ENCODE measurements at places on chromosomes 11 and 22.

DNA sequence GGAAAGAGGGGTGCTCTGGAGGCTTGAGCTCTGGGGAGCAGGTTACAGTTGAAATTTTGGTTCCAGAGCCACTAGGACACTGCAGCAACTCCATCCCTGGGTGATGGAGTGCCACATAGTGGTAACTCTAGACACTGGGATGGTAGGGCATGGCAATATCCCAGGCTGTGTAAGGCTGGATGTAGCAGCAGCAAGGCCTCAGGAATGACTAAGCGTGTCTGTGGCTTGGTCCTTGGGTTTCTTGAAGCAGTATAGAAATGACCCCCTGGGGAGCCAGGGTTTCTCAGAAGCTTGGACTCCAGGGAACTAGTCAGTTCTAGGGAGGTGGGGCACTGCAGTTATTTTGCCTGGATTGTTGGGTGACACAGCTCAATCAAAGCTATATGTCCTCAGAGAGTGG lies 8.1 kb downstream of the MS4A4A start:
- DNase-seq = peak; percentile 72

- DNase-seq = peak; percentile 79
Measured at GRCh38 chr11:10139656-10140055, 154.4 kb downstream of the SBF2 start.

- no peak for DNase-seq
Measured at GRCh38 chr22:36756746-36757655, 18.9 kb downstream of the IFT27 start.

DNA sequence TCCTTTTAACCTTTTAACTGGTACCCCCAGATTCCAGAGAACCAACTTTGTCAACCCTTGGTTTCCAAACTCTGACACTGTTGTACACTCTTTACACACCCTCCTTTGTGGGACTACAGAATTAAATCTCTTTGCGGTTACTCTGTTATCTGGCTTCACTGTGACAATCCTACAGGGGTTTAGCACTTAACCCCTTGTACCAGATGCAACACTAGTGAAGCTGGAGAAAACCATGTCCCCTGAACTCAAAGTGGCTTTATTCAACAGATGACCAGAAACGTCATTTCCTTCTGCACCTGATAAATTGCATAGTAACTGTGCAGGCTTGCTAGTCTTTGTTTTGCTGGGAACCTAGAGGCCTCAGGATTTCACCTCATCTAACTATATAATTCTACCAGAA lies 5.6 kb upstream of the GAB2 start:
- DNase-seq = no peak

DNA sequence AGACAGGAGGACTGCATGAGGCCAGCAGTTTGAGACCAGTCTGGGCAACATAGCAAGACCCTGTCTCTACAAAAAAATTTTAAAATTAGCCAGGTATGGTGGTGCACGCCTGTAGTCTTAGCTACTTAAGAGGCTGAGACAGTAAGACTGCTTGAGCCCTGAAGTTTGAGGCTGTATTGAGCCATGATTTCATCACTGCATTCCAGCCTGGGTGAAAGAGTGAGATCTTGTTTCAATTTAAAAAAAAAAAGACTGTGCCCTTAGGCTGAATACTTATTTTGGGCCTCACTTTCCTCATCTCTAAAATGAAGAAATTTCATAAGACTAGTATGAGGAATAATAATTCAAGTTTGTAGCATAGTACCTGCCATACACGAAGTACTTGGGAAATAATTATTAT lies 6.9 kb downstream of the AQP11 start:
- peak; percentile 18 for DNase-seq

GRCh38 chr11:101003468-101003867 lies 126.1 kb downstream of the PGR start:
- no peak for DNase-seq

DNA sequence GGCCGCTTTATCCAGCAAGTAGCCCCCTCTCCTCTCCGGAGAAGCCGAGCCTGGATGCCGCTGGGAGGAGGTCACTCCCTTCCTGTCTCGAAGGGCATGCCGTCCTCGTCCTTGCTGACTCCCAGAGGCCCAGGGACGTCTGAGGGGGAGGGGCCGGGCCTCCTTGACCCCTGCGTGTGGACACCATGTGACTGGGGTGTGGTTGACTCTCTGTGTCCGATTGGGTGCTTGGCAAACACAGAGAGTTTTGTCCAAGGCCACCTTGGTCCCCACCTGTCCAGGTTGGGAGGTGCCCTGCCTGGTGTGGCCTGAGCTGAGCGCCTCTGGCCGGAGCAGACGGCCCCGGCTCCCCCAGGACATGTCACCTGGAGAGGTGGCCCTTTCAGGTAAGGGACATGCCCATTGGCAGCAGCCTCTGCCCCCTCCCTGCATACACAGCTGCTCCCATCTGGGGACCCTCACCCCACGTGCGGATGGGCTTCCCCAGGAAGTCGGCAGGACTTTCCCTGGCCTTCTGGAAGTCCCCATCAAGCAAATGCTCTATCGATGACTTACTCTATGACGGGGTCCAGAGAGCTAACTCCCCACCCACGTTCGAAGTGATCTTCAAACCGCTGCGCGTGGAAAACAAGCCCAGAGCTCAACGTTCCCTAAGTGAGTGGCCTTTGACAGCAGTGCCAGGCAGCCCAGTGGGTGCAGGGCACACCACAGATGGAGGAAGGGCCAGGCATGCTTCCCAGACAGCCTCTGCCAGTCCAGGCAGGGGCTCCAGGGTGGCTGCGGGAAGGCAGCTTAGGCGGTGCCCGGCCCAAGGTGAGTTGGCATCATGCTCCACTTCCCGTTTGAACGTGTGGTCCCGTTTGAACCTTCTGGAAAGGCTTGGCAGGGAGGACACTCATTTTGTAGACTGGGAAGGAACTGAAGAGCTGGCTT lies at the start of gene SMIM38:
Gene SMIM38, plus strand, starts transcription at position 634 of the 933 bp plus-strand sequence. CDS start 1,912 bp downstream, outside the sequence.
- DNase-seq = no peak

DNA sequence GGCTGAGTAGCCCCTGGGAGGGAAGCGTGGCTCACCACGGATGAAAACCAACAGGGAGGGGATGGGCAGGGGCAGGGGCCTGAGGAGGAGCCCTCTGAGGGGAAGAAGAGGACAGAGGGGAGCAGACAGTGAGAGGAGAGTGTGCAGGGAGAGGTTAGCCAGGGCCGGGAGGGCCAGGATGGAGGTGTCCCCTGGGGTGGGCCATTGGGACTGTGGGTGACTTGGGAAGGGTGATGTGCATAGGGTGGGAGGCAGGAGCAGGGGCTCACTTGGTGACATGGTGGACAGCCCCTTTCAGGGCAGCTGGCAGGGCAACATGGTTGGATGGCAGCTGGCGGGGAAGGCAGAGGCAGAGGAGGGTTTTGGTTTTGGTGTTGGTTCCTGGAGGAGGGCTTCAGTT lies 5.6 kb upstream of the GDPD5 start:
- no peak for DNase-seq

DNA sequence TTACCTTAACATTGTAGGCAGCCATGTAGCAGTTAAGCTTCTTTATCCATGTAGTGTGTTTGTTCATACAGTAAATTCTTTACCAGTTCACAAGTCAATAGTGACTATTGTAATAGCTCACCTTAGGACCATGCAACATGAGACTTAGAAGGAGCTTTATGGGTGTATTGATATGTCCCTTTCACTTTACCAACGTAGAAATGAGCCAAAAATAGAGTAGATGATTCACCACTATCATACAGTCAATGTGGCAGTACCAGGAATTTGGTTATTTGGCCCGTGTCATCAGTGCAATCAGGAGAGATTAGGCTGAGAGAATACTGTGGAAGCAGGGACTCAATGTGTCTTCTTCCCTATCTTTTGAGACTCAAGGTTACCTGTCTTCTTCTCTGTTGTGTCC lies 4.7 kb downstream of the ZDHHC13 start:
- peak; percentile 4 for DNase-seq

DNA sequence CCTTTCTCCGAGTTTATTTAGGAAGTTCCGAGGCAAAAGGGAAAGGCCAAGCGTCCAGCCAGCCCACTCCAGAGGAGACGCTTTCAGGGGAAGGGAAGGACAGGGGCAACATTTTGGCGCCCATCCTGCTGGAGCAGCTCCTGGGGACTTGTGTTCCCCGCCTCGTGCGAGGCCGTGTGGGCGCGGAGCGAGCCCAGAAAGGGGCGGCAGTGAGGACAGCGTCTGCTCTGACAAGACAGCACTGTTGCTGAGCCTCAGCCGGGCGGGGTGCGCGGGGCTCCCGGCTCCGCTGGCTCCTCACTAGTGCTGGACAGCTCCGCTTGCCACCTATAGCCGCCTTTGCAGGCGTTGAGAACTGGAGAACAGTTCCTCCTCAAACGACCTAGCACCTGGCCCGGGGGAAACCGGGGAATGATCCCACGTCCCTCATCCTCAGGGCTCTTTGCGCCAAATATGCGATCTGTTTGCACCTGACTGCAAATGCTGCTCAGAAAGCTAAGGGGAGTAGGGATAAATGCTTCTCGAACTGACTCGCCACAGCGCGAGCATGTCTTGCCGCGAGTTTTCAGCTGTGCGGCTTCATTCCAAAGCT lies 722 bp upstream of the GUCY1A2 start:
- peak; percentile 77 for DNase-seq

- no peak for DNase-seq
Measured at GRCh38 chr11:114315749-114316368, 19.7 kb downstream of the NNMT start.

DNA sequence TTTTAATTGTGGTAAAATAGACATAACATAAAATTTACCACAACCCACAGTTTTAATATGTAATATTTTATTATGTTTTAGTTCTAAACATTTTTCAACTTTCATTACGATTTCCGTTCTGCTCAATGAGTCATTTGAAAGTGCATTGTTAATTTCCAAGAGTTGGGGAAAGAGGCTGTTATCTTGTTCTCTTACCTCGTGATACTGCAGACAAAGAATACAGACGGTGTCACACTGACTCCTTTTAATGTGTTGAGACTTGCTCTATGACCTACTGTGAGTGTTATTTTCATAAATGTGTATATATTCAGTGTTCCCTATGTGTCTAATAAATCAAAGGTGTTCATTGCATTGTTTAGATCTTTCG lies 10.8 kb upstream of the RAC2 start:
- DNase-seq = peak; percentile 47

GRCh38 chr22:45164270-45165088 lies 754 bp downstream of the NUP50 start:
- DNase-seq = no peak

GRCh38 chr11:83249972-83250593 lies 36.1 kb downstream of the CCDC90B start:
- DNase-seq = peak; percentile 33

- DNase-seq = no peak
Measured at GRCh38 chr11:69912911-69913451, 93.8 kb upstream of the FGF3 start.

GRCh38 chr11:7439746-7440320 lies 45.5 kb upstream of the OLFML1 start:
- no peak for DNase-seq

DNA sequence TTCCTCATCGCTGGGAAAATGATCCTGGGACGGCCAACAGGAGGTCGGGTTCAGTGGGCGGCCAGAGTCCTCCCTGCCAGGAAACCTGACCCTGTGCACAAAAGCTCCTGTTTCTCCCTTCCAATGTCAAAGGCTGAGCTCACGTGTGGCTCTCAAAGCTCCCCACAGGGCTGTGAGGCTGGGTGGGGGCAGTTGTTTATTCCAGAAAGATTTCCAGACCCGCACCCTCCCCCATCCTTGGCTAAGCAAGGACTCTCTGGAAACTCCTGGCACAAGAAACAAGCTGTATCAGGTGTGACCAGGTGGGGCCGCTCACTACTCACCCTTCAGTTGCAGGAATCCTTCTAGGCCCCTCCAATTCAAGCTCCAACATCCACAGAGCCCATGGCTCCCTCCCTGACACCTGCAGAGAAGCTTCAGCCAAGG lies 131.9 kb downstream of the SHANK2 start:
- no peak for DNase-seq

- DNase-seq = no peak
Measured at GRCh38 chr11:278001-278951, at the start of gene NLRP6. TSS of gene NLRP6 (plus strand) at chr11:278407. CDS start at chr11:278570, 163 bp downstream.

GRCh38 chr11:94104734-94105133 lies 23.9 kb upstream of the PANX1 start:
- no peak for DNase-seq

DNA sequence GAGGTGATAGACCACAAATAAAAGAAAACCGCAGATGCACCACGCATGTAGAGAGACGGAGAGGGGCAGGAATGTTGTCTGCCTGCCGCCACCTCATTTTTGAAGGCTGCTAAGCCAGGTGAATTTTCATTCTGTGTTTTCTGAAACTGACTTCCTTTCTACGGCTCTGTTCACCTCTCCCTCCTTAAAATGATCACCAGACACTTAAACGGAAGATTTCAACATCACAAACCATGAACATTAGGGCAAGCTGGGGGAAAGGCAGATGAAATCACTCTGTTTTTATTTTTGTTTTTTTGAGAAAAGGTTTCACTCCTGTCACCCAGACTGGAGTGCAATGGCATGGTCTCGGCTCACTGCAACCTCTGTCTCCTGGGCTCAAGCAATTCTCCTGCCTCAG lies 232.4 kb downstream of the MIAT start:
- no peak for DNase-seq

DNA sequence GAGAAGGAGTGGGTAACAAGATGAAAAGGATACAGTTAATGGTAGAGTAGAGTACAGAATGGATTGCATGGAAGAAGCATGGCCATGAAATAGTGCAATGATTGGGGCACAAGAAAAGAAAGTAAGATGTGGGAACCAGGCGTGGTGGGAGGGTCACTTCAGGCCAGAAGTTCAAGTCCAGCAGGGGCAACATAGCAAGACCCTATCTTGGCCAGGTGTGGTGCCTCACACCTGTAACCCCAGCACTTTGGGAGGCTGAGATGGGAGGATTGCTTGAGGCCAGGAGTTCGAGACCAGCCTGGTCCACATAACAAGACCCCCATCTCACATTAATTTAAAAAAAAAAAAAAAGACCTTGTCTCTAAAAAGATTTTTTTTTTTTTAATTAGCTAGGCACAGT lies 1.4 kb upstream of the C11orf52 start:
- DNase-seq = no peak

- no peak for DNase-seq
Measured at GRCh38 chr11:567011-567628, 6.3 kb downstream of the RASSF7 start.

- DNase-seq = no peak
Measured at GRCh38 chr11:87020764-87021365, 16.9 kb upstream of the TMEM135 start.
